Brain pericyte (primary cell): ENCODE measurements at places on chromosomes 1 and 21.

- DNase-seq = no peak
Measured at GRCh38 chr21:44428281-44428960, 26.9 kb upstream of the LRRC3 start.

DNA sequence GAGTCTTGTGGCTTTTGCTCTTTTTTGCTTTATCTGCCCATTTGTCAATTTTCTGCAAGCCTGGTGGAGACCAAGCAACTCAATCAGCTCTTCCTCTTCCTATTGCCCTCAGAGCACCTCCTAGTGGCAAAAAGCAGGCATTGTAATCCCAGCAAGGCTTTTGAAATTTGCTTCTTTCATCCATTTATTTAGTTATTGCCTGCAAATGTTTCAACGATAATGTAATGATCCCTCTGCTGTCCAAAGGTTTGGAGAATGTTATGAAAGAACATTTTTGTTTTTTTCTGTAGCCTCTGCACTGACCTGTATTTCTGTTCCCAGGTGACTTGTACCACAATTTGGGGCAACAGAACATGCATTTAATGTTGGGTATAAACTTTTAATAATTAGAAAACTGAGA, 127.8 kb downstream of the GABPA start:
- DNase-seq = no peak

DNA sequence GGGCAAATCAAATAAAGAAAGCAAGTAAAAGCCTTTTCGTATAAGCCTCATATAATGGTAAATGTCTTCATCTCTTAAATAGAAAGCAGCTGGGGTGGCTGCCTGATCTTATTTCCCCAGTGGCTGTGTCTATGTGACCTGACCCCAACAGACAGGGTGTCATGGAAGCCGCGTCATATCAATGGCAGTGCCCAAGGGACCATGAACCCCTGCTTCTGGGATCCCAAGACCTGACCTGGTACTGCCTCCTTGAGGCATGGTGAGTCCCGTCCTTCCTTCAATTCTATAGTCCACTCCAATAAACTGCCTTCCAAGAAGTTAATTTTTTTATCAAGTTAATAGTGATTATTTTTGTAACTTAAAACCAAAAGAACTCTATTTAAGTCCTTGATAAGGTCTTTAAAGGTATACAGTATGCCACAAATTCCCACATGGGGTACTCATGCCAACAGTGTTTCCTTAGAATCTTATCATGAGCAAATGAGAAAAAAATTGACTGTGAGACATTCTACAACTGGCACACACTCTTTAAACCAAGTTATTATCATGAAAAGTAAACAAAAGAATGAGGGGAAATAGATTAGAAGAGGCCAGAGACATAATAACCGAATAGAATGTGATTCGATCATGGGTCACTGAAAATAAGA, 104.6 kb downstream of the ADSS2 start:
- no peak for DNase-seq

DNA sequence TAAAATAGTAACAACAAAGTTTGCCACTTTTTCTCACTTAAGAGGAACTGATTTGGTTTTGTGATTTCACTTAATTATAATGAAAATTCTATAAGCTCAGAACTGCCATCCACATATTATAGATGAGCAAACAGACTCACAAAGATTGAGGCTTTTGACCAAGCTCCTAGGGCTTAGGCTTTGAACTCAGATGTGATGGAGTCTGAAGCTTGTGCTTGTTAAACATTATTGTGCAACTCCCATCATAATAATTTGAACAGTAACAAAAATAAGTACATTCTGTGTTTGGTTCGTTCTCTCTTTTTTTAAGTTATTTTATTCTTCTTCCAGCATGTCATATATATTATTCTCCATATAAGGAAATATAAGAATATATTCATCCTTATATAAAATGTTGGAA, 403.4 kb downstream of the PTPRC start:
- DNase-seq = no peak

- no peak for DNase-seq
Measured at GRCh38 chr1:153465811-153466636, 5.6 kb upstream of the S100A7 start.

GRCh38 chr1:169576241-169576934, 9.9 kb downstream of the F5 start:
- DNase-seq = no peak

GRCh38 chr1:90720145-90720636, 3.1 kb upstream of the BARHL2 start:
- no peak for DNase-seq

DNA sequence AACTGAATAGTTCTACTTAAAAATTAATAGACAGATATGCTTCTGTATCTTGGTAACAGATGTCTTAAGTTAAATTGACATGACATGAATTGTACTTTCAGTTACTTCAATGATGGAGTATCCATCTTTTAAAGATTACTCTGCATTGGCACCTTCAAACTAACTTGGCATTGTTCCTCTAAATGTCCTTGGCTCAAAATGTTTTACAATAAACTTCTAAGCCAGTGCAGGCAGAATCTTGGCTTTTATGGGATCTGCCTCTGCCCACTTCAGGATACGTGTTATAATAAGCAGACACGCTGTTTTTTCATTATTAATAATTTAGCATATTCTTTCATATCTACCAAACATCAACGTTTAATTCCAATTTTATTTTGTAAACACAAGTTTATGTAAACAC, 873.4 kb upstream of the ADAMTS5 start:
- DNase-seq = no peak

- no peak for DNase-seq
Measured at GRCh38 chr1:204225841-204226735, 12.3 kb upstream of the GOLT1A start.

DNA sequence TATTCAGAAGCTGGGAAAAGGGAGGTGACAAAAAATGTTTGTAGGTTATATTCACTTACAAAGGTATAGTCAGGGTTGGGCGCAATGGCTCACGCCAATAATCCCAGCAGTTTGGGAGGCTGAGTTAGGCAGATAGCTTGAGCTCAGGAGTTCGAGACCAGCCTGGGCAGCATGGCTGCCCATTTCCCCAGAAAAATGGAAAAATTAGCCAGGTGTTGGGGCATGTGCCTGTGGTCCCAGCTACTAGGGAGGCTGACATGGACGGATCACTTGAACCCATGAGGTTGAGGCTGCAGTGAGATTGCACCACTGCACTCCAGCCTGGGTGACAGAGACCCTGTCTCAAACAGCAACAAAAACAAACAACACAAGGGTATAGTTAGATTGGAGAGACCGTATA, 3.0 kb downstream of the TIMM17A start:
- DNase-seq = no peak
